Activated CD4-positive, CD25-positive, alpha-beta regulatory T cell (primary cell): ENCODE measurements at places on chromosomes 16 and 17.

- no peak for DNase-seq
Measured at GRCh38 chr16:71570144-71570543, 6.7 kb downstream of the TAT start.

DNA sequence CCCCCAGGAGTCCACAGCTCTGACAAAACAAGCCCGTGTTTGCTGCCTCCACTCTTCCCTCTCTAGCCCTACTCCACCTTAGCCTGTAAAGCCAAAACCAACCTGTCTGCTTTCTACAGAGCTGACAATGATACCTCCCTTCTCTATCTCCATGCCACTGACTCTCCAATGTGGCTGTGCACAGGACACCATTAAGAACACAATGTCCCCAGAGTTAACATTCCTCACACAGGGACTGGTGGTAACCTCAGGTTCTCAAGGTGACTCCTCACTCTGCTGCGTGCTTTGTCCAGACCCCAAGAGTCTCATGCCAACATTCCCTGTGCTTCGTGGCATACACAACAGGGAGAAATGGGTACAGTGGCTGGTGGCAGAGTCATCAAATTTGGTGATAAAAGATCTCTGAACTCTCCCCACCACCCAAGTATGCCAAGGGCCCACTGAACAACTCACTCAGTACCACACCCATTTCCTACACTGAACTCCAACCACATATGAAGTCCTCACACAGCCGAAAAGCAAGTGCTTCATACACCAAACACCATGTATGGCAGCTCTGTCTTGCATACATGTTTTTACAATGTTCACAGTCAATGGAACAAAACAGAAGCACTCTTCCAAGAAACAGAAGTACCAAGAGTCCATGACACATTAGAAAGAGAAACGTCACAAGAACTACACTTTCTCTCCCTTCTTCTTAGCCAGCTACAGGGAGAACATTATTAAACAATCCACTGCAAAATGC, 21.1 kb downstream of the CSNK2A2 start:
- DNase-seq = no peak

- DNase-seq = no peak
Measured at GRCh38 chr16:87410530-87410929, 18.4 kb downstream of the MAP1LC3B start.

DNA sequence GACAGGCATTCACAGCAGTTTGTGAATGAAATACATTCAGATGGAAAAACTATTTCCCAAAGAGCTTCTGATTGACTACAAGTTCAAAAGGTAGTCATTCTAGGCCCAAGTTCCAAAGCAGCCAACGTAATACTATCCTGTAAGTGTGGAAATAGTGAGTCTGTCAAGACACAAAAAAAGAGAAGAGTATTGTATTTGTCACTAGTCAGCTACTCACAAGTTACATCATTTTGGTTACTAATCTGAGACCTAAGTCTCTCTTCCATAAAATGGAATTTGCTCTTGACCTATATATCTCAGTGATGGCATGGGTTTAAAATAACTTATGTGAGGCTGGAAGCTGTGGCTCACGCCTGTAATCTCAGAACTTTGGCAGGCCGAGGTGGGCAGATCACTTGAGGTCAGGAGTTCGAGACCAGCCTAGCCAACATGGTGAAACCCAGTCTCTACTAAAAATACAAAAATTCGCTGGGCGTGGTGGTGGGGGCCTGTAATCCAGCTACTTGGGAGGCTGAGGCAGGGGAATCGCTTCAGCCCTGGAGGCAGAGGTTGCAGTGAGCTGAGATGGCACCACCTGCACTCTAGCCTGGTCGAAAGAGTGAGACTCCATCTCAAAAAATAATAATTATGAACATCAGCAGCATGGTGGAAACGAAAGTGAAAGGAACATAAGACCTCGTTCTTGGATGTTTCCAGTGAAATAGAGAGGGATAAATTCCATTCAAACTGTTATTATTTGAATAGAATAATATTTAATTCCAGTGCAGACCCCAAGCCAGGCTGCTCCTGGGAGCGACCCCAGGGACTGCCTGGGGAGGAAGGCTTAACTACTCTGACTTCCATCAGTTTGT, 2.9 kb downstream of the CMC2 start:
- DNase-seq = no peak

DNA sequence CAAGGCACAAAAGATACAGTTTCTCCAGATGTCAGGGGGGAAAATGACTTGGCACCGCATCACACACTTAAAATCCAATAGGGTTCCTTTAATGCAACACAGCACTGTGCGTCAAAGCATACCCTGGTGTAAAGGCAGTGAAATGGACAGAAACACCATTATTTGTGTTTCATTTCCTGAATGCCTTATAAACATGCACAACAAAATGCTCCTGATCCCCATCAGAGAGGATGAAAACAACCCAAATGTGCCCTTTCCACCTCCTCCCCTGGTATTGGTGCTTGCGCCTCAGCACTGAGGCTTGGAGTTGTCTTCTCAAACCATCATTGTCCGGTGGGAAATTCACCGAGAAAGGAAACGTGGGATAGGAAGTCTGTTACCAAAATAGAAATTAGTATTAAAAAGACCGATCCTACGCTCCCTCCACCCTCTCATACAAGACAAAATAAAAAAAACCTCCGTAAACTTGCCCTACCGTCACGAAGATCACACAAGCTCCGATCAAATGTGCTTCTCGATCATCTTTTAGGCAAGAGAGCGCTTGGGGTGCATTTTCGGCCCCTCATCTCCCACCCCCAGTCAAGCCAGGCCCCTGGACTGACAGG, 722 bp downstream of the CDC27 start:
- no peak for DNase-seq

- DNase-seq = no peak
Measured at GRCh38 chr17:16442141-16442540, 26.8 kb downstream of the TRPV2 start.

- DNase-seq = no peak
Measured at GRCh38 chr16:30541502-30542329, 7.1 kb upstream of the ZNF747 start.

- DNase-seq = peak; percentile 42
Measured at GRCh38 chr16:11396241-11397048, 51.2 kb downstream of the RMI2 start.

GRCh38 chr17:69268543-69269014, 40.0 kb upstream of the ABCA10 start:
- DNase-seq = no peak

DNA sequence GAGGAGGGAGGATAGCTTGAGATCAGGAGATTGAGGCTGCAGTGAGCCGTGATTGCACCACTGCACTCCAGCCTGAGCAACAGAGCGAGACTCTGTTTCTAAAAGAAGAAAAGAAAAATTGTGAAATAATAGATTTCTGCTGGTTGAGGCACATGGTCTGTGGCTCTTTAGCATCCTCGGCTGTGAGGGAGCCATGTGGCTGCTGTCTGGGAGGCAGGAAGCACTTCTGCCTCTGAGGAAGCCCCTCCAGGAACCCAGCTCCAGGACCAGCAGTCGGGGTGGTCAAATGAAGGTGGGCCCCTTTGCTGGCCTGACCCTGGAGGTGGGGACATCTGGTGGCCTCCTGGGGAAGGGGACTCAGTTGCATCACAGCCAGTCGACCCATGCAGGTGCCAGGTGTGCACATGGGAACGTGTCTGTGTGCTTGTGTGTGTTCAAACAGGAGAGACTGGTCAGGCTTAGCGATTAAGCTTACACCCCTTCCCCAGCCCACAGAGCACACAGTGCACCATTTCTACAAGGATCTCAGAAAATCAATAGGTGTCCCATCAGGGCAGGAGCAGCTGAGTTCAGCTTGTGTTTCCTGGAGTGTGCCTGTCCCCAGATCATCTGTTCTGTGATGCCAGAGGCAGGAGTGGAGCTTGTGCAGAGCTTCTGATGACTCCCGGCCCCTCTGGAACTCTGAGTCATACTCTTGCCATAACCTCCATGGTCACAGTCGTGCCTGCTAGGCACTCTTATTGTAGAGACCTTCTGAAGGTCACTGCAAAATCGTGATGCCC, 24.3 kb upstream of the MGAT5B start:
- DNase-seq = no peak

- DNase-seq = no peak
Measured at GRCh38 chr16:56769677-56770076, 39.7 kb downstream of the NUP93 start.

DNA sequence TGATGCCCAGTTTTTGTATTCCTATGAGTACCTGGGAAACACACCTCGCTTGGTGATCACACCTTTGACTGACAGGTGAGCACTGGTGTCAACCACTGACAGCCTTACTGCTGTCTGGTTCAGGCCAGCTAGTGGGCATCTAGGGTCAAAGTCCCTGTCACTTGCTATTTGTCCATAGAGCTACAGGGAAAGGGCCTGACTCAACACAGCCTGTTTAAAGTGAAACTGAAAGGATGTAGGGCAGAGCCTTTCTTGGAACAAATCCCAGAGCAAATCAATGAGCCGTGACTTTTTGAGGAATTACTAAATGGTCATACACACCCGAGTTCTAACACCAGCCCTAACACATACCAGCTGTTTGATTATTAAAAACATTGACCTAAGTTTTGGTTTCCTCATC, 106.8 kb downstream of the DNAH9 start:
- DNase-seq = no peak

DNA sequence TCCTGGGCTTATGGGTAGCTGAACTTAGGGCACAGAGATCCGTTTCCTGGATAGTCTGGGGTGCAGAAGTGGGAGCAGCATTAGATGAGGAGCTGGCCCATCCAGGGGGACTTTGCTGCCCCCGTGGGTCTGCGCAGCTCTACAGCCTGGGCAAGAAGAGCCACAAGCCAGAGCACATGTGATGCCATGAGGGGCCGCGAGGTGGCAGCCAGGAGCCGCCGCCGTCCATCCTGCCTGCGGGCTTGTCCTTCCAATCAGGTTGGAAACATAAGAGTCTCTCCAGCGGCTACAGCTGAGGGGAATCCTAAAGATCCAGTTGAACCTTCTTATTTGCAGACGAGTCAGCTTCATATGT, 21.9 kb downstream of the C1QTNF1 start:
- DNase-seq = peak; percentile 39

DNA sequence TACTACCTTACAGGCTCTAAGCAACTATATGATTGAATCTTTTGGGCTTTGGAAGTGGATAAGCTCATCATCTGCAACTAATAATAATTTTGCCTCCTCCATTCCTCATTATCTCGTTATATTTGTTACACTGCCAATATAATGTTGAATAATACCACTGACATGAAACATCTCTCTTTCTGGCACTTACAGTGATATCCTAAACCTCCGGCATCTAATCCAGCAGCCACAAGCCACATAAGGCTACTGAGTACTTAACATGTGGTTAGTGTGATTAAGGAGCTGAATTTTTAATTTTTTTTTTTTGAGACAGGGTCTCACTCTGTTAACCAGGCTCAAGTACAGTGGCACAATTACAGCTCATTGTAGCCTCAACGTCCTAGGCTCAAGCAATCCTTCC, 9.6 kb downstream of the CDC42EP4 start:
- no peak for DNase-seq

DNA sequence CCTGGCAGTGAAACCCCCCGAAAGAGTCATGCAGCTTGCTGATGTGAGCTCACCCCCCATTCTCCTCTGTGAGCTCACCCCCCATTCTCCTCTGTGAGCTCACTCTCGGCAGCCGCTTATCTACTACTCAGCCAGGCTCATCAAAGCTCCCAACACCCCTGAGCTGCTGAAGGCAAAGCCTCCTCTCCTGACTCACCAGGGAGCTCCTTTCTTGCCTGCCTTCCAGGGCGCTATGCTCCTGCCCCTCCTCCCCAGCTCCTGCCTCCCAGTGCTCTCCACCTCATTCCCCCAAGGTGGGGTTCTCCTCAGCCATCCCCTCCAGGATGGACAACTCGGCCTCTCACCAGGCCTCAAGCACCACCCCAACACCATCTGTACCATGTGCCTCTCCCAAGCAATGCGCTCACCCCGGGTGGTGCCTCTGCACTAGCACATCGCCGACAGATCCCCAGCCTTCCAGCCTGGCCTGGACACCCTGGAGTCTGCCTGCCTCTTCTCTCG, 27.7 kb upstream of the FAAP100 start:
- DNase-seq = no peak

DNA sequence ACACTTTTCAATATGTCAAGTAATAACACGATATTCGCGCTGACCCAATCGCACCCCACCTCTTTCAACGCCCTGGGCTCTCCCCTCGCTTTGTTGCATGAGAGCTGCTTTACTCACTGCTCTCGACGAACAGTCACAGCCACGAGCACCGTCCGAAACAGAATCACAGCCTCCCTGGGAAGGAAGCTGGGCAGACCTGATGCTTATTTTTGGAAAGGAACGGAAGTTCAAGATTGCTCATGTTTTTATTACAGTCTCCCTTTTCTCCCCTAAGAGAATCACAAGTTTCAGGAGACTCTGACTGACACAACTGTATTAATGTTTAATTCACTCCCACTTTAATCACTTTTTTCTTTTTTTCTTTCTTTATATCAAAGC, 67.8 kb downstream of the ANKRD11 start:
- DNase-seq = no peak

GRCh38 chr16:25052530-25052929, 37.4 kb upstream of the ARHGAP17 start:
- no peak for DNase-seq

DNA sequence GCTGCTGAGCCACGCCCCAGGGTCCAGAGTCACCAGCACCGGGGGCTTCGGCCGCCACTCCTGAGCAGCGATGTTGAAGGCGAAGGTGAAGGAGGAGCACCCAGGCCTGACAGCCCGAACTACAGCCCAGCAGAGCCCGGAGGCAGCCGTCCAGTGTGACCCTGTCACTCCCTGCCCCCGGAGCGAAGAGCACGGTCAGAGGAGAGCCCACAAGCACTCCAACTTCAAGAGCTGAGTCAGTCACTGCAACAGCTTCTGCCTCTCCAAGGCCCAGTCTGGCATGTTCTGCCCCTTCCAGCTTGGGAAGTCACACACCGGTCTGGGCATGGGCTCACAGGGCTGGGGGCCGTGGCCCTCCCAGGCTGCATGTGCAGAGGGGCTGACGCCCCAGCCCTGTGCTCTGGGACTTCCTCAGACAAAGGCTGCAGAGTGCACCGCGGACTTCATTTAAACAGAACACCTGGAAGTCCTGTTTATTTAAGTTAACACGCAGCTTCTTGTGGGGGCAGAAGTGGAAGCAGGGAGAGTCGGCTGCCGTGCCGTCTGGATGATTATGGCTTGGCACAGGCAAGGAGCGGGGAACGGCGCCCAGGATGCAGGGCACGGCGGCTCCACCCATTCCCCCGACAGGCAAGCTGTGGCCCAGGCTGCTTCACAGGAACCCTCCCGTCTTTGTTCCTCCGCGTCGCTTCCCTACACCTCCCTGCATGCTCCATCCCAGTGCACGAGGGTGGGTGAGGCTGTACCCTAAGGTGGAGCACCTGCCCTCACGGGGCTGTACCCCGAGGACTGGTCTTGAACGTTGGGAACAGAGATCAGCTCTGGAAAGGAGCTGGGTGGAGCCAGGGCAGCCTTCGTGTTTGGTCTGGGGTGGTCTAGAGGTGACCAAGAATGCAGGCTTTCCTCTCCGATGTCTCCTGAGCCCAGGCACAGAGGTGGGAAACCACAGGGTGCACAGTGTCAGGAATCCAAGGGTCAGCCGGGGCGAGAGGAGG, 68.9 kb upstream of the METRNL start:
- no peak for DNase-seq
